ENCODE measurements at places on chromosomes 6 and 20. TPM values are rescaled to one million over a fixed set of nuclear protein-coding genes. Genes with fewer than 3 reads are reported as not detected.

DNA sequence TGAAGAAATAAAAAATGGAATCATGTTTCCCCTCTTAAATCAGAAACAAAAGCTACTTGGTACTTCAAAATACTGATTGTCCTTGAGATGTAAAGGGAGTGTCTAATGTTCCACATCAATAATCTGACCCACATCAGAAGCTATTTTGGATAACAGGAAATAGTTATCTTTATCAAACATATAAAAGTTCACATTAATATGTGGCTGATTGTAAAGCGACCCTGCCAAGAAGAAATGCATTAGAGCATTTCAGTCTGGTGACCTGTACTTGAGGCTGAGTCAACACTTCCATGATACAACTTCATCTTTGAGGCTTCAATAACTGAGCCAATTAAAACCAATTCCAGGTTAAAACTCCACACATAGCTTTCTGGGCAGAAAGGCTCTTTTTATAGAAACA lies 31.8 kb downstream of the SYNE1 start:
- H3K4me3 ChIP-seq = no peak overlapping the region
- DNase-seq = no peak
- H3K27ac ChIP-seq = no peak overlapping the region
- H3K4me1 ChIP-seq = peaks cover 2% of the 10 kb centered on the region
- H3K36me3 ChIP-seq = no peaks in the 10 kb centered on the region

- DNase-seq = peak; percentile 89
- H3K36me3 ChIP-seq = peaks cover 2% of the 10 kb centered on the region
These were observed 50.9 kb upstream of the DACT2 start for GRCh38 chr6:168370310-168370991.

DNA sequence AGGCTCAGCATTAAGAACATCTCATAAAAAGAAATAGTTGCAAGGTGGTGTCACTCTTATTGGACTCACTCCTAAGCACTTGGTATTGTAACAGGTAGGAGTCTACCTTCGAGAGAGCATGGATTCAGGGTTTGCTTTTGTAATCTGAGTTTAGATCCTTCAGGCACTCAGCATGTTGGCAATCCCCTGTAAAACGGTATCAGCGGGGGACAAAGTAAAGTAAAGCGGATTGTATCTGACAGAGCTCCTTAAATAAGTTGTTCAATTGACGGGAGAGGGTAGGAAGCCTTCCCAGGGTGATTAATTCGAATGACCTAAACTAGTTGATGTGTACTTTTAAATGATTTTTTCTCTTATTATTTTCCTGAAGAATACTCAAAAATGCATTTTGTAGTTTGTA lies 869.8 kb upstream of the EPHA7 start:
- H3K36me3 ChIP-seq = no peaks in the 10 kb centered on the region
- no peak overlapping the region for H3K27ac ChIP-seq
- peaks cover 7% of the 10 kb centered on the region for H3K27me3 ChIP-seq
- DNase-seq = no peak
- no peaks in the 10 kb centered on the region for H3K4me1 ChIP-seq

- H3K27me3 ChIP-seq = no peaks in the 10 kb centered on the region
- peaks cover 8% of the 10 kb centered on the region for H3K36me3 ChIP-seq
- no peak overlapping the region for H3K27ac ChIP-seq
These were observed 231.5 kb upstream of the PLCB4 start for GRCh38 chr20:8837396-8837795.

- no peak within 1 kb of the TSS for H3K27ac ChIP-seq
- H3K4me1 ChIP-seq = no peaks in the 10 kb centered on the region
- no peak within 1 kb of the TSS for H3K4me3 ChIP-seq
- peaks cover 8% of the 10 kb centered on the region for H3K27me3 ChIP-seq
These were observed at the start of gene FAM83C for GRCh38 chr20:35291654-35292503. FAM83C (minus strand) TSS chr20:35292425; CDS start chr20:35292304, 121 bp downstream.

DNA sequence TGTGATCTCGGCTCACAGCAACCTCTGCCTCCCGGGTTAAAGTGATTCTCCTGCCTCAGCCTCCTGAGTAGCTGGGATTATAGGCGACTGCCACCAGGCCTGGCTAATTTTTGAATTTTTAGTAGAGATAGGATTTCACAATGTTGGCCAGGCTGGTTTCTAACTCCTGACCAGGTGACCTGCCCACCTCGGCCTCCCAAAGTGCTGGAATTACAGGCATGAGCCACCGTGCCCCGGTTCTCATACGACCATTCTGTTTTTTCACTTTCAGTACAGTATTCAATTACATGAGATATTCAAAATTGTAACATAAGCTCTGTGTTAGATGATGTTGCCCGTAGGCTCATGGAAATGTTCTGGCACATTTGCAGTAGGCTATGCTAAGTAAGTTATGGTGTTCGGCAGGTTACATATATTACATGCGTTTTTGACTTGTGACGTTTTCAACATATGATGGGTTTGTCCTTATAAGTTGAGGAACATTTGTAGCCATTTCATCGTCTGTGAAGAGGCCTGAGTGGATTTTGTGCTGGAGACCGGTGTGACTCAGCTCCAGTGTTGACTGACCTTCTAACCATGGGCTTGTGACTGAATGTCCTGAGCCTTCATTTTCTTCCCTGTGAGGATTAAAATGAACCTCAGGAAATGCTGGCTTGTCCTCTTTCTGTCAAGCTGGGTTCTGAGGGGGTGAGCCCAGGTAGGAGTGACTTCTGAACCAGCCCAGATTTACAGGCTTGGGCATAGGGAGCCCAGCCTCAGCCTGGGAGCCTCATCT lies 12.2 kb downstream of the PPARD start:
- peaks cover 35% of the 10 kb centered on the region for H3K36me3 ChIP-seq
- H3K27me3 ChIP-seq = no peaks in the 10 kb centered on the region
- no peak overlapping the region for H3K4me3 ChIP-seq
- DNase-seq = no peak
- peaks cover 8% of the 10 kb centered on the region for H3K4me1 ChIP-seq
- H3K27ac ChIP-seq = no peak overlapping the region

- DNase-seq = no peak
- no peaks in the 10 kb centered on the region for H3K27me3 ChIP-seq
- no peaks in the 10 kb centered on the region for H3K36me3 ChIP-seq
- H3K27ac ChIP-seq = no peak overlapping the region
- H3K4me3 ChIP-seq = no peak overlapping the region
- no peaks in the 10 kb centered on the region for H3K4me1 ChIP-seq
These were observed 25.6 kb downstream of the MC3R start for GRCh38 chr20:56274156-56274555.

DNA sequence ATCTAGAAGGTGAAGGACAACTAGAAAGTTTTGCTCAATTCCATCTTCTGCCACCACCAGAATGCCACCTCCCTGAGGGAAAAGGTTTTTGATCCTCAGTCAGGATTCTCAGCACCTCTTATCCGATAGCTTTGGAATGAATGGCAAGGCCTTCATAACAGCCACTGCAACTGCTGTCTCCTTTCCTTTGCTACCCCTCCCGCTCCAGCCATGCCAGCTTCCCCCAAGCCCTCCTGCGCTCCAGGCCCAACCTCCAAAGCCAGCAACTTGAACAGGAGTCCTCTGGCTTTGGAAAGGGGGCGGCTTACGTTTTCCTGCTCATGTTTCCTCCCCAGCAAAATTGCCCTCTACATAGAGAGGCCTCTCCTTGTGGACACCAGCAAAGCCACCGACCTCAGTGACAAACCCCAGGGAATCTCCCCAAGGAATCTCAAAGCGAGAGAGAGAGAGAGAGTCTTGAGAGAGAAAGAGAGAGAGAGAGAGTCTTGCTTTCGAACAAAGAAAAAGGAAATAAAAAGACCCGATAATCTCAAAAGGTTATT lies 420 bp upstream of the BTN2A1 start:
- peaks cover 19% of the 10 kb centered on the region for H3K36me3 ChIP-seq
- peaks cover 40% of the 10 kb centered on the region for H3K4me1 ChIP-seq
- peak; percentile 47 for DNase-seq
- peak overlapping the region; percentile 99 for H3K27ac ChIP-seq
- H3K4me3 ChIP-seq = peak overlapping the region; percentile 93

GRCh38 chr6:16179063-16179462 lies 50.2 kb downstream of the MYLIP start:
- peaks cover 19% of the 10 kb centered on the region for H3K4me1 ChIP-seq
- H3K27me3 ChIP-seq = no peaks in the 10 kb centered on the region
- no peak overlapping the region for H3K4me3 ChIP-seq
- H3K36me3 ChIP-seq = no peaks in the 10 kb centered on the region
- H3K27ac ChIP-seq = no peak overlapping the region
- no peak for DNase-seq

- H3K27me3 ChIP-seq = no peaks in the 10 kb centered on the region
- peaks cover 12% of the 10 kb centered on the region for H3K4me1 ChIP-seq
- H3K4me3 ChIP-seq = no peak overlapping the region
- DNase-seq = no peak
These were observed 91.6 kb downstream of the MRPL14 start for GRCh38 chr6:44035621-44036020.

GRCh38 chr6:24494821-24495795 lies at the start of gene ALDH5A1:
ALDH5A1 (plus strand) TSS chr6:24494969; CDS start chr6:24494997, 28 bp downstream.
- no peaks in the 10 kb centered on the region for H3K27me3 ChIP-seq
- H3K27ac ChIP-seq = peak within 1 kb of the TSS; percentile 7
- peaks cover 19% of the 10 kb centered on the region for H3K36me3 ChIP-seq

Gene HSPA12B
- 11.5 TPM for total RNA-seq

Gene SLC32A1
- total RNA-seq = not detected

- H3K27me3 ChIP-seq = no peaks in the 10 kb centered on the region
- no peak overlapping the region for H3K27ac ChIP-seq
- no peak for DNase-seq
- peaks cover 35% of the 10 kb centered on the region for H3K4me1 ChIP-seq
- H3K4me3 ChIP-seq = no peak overlapping the region
These were observed 77.9 kb downstream of the RFX6 start for GRCh38 chr6:116954938-116955337.

Gene TFAP2D
- not detected for total RNA-seq

GRCh38 chr20:4835244-4836177 lies 113.8 kb downstream of the PRND start:
- H3K4me3 ChIP-seq = no peak overlapping the region
- H3K4me1 ChIP-seq = peaks cover 12% of the 10 kb centered on the region
- peak overlapping the region; percentile 54 for H3K27ac ChIP-seq
- no peak for DNase-seq
- no peaks in the 10 kb centered on the region for H3K36me3 ChIP-seq

Gene SLC26A8
- 0.27 TPM for total RNA-seq

GRCh38 chr20:46085179-46085851 lies 4.4 kb downstream of the NCOA5 start:
- H3K4me3 ChIP-seq = no peak overlapping the region
- peaks cover 61% of the 10 kb centered on the region for H3K4me1 ChIP-seq
- peak overlapping the region; percentile 9 for H3K27ac ChIP-seq
- DNase-seq = no peak
- no peaks in the 10 kb centered on the region for H3K27me3 ChIP-seq
- no peaks in the 10 kb centered on the region for H3K36me3 ChIP-seq

Gene ELOVL5
- 110 TPM for total RNA-seq

- H3K27me3 ChIP-seq = peaks cover 97% of the 10 kb centered on the region
- no peak for DNase-seq
- H3K4me1 ChIP-seq = peaks cover 8% of the 10 kb centered on the region
These were observed 7.2 kb downstream of the PRDM13 start for GRCh38 chr6:99613705-99614429.

Measured in mesothelial cell of epicardium (in vitro differentiated cells).